SK-MEL-5 (cell line): ENCODE measurements at places on chromosomes 3 and 15. TPM values are rescaled to one million over a fixed set of nuclear protein-coding genes. Genes with fewer than 3 reads are reported as not detected.

The ZNF860 gene
- total RNA-seq = 3.9 and 6.1 TPM in 2 replicates

The ZPLD1 gene
- 0.11 and 0.45 TPM in 2 replicates for total RNA-seq

The CCR1 gene
- total RNA-seq = 0.56 and 1.0 TPM in 2 replicates

The CCNB2 gene
- total RNA-seq = 44.7 and 49.8 TPM in 2 replicates

The LSAMP gene
- total RNA-seq = 16.1 and 25.3 TPM in 2 replicates

The LDHAL6B gene
- total RNA-seq = not detected in 2 replicates

The PARP14 gene
- 23.6 and 25.9 TPM in 2 replicates for total RNA-seq

The CCDC54 gene
- not detected in 2 replicates for total RNA-seq
